ENCODE measurements at places on chromosomes 13 and 19. TPM values are rescaled to one million over a fixed set of nuclear protein-coding genes. Genes with fewer than 3 reads are reported as not detected.
A peak's percentile ranks its signal among the peaks of the same experiment; 100 is the strongest.

GRCh38 chr19:35380450-35381124, 9.7 kb downstream of the GPR42 start:
- DNase-seq = no peak

GRCh38 chr13:51501592-51502152, 48.8 kb upstream of the INTS6 start:
- no peak for DNase-seq

HCN2 gene
- total RNA-seq = 0.84 TPM

- no peak for DNase-seq
Observed at GRCh38 chr19:41734156-41734555, 21.2 kb upstream of the CEACAM6 start.

DNA sequence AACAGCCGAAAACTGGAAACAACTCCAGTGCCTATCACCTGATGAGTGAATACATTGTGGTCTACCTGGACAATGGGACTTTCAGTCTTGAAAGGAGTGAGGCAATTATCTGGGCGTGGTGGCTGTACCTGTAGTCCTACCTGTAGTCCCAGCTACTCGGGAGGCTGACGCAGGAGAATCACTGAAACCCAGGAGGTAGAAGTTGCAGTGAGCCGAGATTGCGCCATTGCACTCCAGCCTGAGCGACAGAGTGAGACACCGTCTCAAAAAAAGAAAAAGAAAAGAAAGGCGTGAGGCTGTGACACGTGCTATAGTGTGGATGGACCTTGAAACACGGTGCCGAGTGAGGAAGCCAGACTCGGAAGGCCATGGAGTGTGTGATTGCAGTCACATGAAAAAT, 4.1 kb upstream of the NTN5 start:
- DNase-seq = no peak

KLC3 gene
- total RNA-seq = not detected

GRCh38 chr13:23488442-23488841, 54.9 kb upstream of the SACS start:
- DNase-seq = no peak

RINL gene
- total RNA-seq = 1.4 TPM

- DNase-seq = no peak
Observed at GRCh38 chr13:93066187-93066586, 160.4 kb upstream of the GPC6 start.

GRCh38 chr13:111508164-111508870, 187.9 kb downstream of the TEX29 start:
- no peak for DNase-seq

DNA sequence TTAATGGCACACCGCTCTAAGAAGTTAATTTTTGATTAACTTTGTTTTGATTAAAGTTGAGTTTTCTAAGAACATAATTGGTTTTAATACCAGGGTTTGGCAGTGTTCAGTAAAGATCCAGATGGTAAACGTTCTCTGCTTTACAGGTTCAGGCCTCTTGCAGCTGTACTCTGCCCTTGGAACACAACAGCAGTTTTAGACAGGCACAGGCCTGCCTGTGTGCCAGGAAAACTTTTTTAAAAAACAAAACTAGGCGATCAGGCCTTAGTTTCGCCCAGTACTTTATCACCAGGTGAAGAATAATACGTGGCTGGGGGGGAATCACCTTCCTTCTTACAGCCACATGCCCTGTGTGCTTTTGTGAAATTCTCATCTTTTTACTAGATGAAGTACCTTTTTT, 38.0 kb upstream of the TEX29 start:
- no peak for DNase-seq

DNA sequence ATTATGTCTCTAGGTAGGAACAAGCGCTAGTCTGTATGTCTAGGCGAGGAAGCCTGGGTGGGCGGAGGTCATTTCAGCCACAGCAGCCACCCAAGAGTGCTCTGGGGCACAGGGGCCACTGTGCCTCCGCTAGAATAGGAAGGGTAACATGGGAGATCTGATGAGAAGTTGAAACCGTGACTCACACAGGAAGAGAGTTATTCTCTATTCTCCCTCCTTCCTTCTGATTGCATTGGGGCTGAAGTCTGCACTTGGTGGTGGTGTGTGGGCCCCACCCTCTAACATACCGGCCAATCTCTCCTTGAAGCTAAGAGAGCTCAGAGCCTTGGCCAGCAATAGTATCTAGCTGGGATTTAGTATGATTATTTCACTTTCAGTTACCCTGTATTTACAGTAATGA, 20.3 kb upstream of the GGACT start:
- no peak for DNase-seq

GRCh38 chr13:111411919-111412650, 91.6 kb downstream of the TEX29 start:
- no peak for DNase-seq

DNA sequence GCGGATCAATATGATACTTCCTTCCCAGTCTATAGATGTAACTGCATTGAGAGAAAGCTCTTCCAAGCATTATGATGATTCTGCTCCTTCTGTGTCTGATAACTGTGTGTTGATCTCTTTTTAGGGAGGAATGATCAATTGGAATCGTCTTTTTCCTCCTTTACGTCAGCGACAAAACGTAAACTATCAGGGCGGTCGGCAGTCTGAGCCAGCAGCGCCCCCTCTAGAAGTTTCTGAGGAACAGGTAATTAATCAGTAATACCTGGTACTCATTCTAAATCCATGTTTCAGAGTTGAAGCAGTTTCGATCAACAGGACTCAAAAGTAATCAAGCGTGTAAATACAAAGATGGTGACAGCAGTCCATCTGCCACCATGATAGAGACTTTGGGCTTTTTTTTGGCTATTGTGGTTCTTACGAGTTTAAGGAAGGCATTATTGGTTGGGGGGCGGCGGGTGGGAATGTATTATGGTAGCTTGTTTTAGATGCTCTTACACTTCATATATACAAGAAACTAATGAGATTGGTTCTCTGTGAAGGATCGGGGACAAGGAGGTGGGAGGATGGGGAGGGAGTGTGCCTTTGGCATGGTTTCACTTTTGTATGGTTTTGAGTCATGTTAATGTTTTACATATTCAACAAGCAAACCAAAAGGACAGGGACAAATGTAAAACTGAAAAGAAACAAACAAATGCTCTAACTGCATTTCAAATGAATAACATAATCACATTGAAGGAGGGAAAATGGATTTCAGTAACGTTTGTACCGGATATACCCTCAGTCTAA, 60.7 kb upstream of the GPR183 start:
- no peak for DNase-seq

DNA sequence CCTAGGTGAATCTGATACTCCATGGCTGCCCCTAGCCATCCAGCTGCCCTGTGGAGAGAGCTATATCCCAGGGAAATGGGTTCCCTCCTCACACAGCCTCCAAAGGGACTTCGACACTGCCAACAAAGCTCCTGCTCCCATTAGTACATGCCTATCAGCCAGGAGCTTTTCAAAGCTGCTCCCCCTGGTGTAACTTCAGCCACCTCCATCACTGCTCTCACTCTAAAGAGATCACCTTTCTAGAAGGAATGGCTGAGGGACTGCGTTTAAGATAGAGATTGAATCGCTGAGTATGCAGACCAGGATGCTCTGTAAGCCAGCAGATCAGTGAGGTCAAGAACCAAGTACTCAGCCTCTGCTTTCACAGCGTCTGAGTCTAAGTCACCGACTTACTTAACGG, 213.7 kb downstream of the NALCN start:
- DNase-seq = no peak

RNF225 gene
- 1.5 TPM for total RNA-seq

DNA sequence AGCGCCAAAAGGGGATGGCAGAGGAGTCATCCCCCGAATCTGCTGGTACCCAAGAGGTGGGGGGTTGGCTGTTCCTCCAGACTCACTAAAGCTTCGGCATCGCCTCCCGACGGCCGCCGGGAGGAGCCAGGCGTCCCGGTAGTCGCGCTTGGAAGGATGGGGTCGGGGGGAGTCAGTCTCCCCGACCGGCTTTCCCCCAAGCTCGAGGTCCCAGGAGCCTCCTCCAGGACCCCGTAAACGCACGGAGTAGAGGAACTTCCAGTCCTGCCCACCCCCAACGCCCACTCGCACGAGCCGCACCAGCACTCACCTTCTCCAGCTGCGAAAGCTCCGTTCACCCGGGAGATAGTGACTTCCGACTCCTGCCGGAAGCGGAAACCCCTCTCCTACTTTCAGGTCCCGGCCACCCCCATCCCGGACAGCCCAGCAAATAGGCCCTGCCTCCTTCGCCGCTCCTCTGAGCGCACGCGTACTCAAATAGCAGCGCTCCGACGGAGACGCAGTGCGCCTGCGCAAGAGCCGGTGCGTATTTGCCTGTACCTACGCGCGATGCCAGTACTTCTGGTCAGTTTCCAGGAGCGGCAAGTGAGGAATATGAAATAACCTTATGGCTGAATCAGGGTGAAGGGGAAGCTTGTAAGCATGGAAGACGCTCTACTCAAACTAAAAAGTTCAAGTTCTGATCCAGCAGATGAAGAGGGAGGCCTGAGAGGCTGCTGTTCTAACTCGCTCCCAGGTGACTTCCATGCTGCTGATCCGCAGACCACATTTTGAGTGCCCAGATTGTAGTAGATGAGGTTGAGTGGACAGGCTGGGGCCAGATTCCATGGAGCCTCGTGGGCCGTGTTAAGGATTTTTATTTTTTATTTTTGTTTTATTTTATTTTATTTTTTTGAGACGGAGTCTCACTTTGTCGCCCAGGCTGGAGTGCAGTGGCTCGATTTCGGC, at the start of gene ELOF1:
Gene ELOF1 (minus strand): TSS at position 350 of the 948 bp plus-strand sequence. CDS start 4,883 bp downstream, outside the sequence.
- DNase-seq = peak; percentile 93

GSX1 gene
- total RNA-seq = 11.4 TPM

- no peak for DNase-seq
Observed at GRCh38 chr19:13583114-13583513, 76.8 kb upstream of the CACNA1A start.

- no peak for DNase-seq
Observed at GRCh38 chr13:111899714-111900389, 167.1 kb upstream of the SOX1 start.

- DNase-seq = no peak
Observed at GRCh38 chr13:95451656-95452055, 100.9 kb upstream of the CLDN10 start.

- no peak for DNase-seq
Observed at GRCh38 chr13:39132286-39133230, 94.3 kb downstream of the NHLRC3 start.

RAB11B gene
- 121 TPM for total RNA-seq

- no peak for DNase-seq
Observed at GRCh38 chr19:45136507-45137178, 24.1 kb downstream of the NKPD1 start.

SHC2 gene
- 45.2 TPM for total RNA-seq

SHISA7 gene
- total RNA-seq = 0.59 TPM

DNA sequence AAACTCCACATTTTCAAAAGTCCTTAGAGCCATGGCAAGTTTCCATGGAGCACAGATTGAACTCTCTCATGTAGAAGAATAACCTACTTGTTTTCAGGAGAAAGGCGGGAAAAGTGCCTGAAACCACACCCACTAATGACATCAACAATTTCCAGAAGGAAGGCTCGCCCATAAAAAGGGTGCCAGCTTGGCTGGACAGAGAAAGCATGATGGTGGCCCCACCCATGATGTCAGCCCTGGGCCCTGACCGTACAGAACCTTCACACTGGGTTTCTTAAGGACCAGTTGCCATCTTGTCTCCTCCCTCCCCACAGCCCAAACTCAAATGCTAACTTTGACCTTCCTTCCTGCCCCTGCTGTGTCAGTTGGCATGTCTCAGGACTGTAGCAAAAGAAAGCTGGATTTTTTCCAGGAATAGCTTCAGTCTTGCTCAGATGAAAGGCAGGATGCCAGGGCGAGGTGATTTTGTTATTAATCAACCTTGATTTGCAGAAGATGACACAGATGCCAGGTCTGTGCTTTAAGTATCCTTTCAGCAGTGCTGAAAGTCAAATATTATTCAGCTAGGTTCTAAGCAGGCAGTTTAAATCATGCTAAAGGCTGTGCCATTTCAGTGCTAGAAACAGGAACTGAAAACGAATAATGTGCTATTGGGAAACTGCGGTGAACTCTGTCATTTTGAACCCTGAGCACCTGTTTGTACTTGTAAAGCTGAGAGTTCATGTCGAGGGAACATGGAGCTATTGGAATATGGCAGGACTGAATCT, 89.5 kb upstream of the RFC3 start:
- no peak for DNase-seq

GRCh38 chr13:79458436-79458835, 22.5 kb upstream of the NDFIP2 start:
- no peak for DNase-seq

STOML3 gene
- not detected for total RNA-seq

GRCh38 chr13:44969551-44970484, 19.5 kb downstream of the NUFIP1 start:
- no peak for DNase-seq

CCDC97 gene
- total RNA-seq = 48.5 TPM

TMEM255B gene
- total RNA-seq = 2.4 TPM

ZFP36 gene
- total RNA-seq = 4.0 TPM

DNA sequence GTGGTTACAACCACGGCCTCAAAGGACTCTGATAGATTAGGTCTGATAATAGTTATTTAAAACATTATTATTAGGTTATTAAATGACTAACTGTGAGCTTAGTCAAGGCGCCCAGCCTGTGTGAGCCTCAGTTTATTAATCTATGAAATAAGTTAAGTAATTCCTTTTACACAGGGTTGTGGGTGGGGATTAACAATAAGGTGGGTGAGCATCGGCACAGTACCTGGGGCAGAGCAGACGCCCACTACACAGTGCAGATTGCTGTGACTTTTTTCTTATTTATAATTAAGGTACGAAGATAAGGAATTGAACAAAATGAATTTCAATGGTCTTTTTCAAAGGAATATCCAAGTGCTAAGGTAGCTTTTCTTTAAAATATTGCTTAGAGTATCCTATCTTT, 132.2 kb downstream of the KATNAL1 start:
- DNase-seq = no peak

DNA sequence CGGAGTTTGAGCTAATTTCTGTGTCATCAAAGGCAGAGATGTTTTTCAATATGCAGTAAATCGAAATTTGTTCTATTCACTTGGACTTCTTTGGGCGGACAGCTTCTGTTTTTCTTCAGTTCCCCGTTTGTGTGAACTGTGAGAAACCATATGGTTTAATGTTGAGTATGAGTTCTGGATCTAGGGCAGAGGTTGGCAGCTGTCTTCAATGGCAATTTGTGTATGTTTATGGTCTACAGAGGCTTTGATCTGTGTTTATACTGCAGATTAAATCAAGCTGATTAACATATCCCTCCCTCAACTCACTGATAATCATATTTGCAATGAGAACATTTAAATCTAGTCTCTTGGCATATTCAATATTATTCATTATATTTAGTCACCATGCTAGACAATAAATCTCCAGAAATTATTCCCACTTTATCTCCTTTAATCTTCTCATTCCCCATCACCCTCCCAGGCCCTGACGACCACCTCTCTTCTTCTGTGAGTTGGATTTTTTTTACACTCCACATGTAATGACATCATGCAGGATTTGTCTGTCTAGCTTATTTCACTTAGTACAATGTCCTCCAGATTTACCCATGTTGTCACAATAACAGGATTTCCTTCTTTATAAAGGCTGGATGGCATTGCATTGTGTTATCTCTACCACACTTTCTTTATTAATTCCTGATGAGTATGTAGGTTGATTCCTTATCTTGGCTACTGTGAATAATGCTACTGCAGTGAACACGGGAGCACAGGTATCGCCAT, 9.0 kb downstream of the ZNF331 start:
- no peak for DNase-seq

ACER1 gene
- total RNA-seq = not detected

Data from neural crest cell (in vitro differentiated cells).